Caudate nucleus (tissue), 63 donors: ENCODE measurements at places on chromosomes 1 and 21.

DNA sequence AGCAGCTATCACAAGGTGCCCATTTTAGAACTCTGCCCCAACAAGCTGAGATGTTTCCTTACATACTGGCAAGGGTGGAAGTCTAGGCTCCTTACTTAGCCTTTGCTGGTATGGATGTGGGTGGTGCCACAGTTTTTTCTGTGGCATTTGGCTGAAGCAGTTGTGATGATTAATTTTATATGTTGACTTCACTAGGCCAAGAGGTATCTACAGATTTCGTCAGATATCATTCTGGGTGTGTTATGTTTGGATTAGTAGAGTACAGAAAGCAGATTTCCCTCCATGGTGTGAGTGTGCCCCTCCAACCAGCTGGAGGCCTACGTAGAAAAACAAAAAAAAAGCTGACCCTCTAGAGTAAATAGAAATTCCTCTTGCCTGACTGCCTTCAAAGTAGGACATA is 317.0 kb downstream of the BARHL2 start:
- DNase-seq: no peak

GRCh38 chr1:153612755-153613331 is at the start of gene S100A16:
S100A16 (minus strand) TSS chr1:153613137; CDS start chr1:153608151, 4,986 bp downstream.
- DNase-seq: no peak

GRCh38 chr1:202405928-202406327 is 57.4 kb downstream of the PPP1R12B start:
- DNase-seq: no peak

- DNase-seq: no peak
These were observed 1.3 kb downstream of the LY9 start for GRCh38 chr1:160797271-160797709.

- DNase-seq: no peak
These were observed 149.2 kb downstream of the ST6GALNAC5 start for GRCh38 chr1:77016386-77016985.

DNA sequence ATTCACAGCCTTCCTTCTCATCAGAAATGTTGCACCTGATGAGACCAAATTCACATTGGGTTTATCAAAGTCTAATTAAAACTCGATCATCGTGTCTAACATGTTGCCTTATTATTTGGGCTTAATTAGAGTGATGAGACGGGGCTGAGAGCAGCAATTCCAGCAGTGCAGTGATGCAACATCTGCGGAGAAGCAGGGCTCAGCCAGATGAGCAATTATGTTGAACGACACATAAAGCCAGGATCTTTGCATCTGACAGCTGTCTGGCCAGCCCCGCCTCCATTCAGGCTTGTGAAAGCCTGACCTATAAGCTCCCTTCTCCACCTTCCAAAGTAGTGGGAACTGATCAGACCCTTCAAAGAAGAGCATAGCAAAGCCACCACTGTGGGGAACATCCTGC is 109.8 kb downstream of the C1orf94 start:
- DNase-seq: no peak

DNA sequence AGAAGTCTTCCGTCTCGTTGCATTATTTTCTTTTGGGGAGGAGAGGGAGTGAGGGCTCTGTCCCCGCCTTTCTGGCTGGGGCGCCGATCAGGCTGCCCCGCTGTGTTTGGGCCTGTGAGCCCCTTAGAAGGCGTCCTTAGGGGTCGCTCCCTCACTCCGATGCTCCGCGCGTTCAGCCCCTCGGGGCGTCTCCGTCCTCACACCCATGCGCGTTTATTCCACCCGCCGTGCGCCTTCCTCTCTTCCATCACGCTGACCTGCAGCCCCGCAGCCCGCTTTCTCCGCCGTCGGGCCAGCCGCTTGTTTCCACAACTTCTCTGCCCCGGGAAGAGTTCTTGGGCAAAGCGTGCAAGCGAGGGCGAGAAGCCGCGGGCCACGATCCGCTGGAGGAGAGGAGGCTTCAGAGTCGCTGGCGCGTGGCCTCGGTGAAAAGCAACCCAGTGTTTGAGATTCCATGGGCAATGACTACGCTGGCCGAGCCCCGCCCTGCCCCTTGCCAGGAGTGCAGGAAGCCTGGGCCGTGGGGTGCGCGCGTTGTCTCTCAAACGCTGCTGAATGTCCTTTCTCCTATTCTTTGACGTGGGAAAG is 27.7 kb downstream of the TRIM11 start:
- no peak for DNase-seq

GRCh38 chr1:156993426-156994147 is 52.0 kb downstream of the ARHGEF11 start:
- DNase-seq: no peak

DNA sequence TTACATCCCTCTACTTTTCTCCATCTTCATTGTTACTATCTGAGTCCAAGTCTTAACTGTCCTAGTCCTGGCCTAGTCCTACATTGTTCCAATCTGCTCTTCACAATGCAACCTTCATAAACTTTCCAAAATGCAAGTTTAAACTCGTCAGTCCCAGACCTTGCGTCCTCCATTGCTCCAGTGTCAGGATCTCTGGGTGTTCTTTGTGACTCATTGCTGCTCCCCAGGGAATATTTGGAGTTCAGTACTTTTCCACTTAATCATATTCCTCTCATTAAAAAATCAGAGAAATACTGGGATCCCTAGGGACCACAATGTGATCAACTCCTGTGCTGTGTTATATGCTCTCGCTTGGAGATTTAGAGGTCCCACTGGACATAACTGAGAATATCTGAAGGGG is 18.0 kb upstream of the KPRP start:
- DNase-seq: no peak

- DNase-seq: no peak
These were observed 582.4 kb downstream of the PLA2G4A start for GRCh38 chr1:187411118-187411517.

- no peak for DNase-seq
These were observed 29.9 kb downstream of the EPHA8 start for GRCh38 chr1:22592919-22593790.

DNA sequence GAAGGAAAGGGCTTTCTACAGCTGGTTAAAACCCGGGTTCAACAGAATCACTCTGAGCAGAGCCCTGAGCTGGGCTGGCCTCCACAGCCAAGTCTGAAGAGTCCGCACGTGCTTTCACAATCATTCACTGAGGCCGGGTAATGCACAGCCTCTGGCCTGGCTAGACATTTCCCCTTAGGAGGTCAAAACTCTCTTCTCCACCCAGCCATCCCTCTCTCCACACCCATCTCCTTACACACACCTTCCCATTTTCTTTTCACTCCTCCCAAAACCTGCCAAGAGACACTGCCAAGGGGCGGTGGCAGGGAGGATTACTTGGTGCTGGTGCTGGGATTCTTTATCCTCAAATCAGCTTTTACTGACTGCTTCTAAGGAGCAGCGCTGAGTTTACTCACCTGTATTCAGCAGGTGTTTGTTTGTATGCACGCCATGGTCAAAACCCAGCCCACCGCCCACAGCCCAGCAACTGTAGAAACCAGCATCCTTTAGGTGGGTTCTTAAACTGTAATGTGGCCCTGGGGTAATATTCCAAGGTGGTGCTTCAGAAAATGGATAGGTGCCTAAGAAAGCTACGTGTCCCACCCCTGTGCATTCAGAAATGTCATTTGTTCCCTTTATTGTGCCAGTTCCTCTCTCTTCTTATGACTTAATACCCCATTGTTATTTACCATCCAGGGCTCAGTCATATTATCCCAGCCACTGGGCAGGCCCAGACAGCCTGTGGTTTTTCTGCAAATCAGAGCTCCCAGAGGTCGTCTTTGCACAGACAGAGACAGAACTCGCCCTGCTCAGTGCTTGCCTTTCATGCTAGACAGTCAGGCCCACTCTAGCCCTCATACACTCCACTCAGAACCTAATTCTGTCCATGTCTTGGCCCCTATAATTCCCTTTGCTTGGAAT is 80.2 kb downstream of the ADSS2 start:
- no peak for DNase-seq

DNA sequence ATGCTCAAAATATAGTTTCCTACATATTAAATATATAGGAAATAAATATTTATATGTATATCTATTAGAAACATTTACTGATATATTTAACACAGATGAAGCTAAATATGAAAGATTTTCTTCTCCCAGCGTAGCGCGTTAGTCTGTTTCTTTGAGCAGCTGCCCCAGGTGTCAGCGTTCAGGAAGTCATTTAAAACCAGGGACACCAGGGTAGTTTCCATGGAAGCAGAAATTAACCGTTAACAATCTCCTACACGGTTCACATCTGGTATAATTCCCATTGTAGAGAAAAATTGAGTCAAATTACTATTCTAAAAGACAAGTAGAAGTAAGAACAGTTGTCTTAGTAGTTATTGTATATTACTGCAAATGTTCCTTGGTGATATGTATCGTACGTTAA is 1443.7 kb downstream of the MRPL39 start:
- no peak for DNase-seq

- no peak for DNase-seq
These were observed 18.6 kb downstream of the EXOC8 start for GRCh38 chr1:231319080-231319479.

DNA sequence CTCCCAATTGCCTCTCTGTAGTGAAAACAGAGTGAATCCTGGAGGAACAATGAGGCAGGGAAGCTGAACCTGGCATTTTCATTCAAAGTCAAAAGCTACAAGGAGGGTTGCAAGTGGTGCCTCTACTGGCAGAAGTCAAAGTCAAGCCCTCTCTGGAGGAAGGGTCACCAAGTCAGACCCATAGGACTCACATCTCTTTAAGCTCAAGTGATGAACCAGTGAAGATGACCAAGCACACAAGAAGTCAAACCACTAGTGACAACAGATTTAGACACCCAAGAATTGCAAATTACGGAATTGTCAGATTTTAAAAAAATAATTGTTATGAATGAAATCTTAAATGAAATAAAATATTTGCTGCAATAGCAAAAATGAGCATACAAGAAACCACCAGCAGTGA is 81.1 kb upstream of the ATP1B1 start:
- no peak for DNase-seq

DNA sequence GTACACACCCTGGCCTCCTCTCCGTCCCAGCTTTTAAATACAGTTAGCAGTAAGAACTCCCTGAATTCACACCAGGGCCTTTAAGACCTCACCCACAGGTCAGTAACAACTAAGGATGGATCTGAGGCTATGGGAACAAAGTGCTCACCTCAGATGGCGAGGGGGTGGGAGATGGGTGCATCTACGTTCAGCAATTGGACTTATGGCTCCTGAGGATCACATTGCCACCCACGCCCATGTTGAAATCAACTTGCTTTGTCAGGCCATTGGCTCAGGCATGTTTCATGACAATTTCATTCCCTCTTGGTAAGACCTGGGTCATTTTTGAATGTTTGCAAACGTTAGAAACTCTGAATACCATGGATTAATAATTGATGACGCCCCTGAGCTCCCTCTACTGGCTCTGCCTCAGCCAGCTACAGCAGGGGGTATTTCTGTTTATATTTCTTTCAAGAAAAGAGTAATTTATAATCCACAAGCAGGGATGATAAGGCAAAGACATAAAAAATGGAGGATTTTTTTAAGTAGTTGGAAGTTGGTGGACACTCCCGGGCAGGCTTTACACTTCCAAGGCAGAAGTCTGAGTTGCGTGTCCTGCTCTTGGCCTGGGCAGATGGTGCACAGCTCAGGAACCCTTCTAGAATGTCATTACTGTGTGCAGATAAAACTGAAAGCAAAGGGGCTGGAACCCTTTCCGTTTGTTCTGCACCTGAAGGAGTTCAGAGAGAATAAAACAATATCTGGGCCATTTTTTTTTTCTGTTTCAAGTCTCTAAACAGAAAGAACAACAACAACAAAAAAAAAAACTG is 13.7 kb upstream of the LBR start:
- no peak for DNase-seq

DNA sequence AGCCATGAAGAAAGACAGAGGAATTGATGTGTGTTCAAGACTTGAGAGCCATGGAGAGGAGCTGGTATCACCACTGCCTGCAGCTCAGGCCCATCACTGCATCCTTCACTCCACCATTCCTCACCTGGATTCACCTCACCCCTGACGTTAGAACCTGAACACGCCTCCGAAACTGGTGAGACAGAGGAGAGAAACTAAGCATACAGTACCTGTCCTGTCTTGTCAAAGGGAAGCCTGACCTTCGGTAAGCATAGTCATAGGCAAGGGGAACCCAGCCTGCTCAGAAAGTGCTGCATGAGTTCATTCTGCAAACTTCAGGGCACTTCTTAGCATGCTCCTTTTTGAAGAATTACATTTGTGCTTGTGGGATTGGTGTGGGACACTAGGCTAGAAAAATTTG is 425.8 kb downstream of the DSCAM start:
- DNase-seq: no peak

DNA sequence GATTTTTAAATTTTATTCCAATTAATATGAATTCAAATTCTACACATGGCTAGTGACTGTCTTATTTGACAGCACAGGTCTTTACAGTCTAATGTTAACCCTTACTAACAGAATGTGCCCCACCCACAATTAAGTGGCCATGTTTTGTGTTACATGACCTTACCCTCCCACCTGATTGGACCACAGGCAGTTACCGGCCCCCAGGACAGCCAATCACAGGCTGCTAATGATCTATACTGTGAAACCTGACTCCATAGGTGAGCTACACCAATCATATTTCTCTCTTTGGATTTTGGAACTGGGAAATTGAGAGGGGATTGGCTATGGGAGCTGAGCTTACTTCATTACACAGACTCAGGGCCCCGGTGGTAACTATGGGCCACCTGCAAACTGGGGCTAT is 27.5 kb downstream of the ZP4 start:
- DNase-seq: no peak

GRCh38 chr1:115642168-115643072 is 650 bp downstream of the VANGL1 start:
- DNase-seq: no peak

- no peak for DNase-seq
These were observed 5.3 kb upstream of the FCER1A start for GRCh38 chr1:159296706-159297375.

DNA sequence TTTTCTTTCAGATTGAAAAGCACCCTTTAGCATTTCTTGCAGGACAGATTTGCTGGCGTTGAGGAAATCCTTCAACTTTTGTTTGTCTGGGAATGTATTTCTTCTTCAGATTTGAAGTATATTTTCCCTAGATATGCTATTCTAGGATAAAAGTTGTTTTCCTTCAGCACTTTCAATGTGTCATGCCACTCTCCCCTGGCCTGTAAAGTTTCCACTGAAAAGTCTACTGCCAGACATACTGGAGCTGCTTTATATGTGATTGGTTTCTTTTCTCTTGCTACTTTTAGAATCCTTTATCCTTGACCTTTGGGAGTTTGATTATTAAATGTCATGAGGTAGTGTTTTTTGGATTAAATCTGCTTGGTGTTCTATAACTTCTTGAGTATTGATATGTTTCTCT is 44.2 kb upstream of the CD55 start:
- no peak for DNase-seq

DNA sequence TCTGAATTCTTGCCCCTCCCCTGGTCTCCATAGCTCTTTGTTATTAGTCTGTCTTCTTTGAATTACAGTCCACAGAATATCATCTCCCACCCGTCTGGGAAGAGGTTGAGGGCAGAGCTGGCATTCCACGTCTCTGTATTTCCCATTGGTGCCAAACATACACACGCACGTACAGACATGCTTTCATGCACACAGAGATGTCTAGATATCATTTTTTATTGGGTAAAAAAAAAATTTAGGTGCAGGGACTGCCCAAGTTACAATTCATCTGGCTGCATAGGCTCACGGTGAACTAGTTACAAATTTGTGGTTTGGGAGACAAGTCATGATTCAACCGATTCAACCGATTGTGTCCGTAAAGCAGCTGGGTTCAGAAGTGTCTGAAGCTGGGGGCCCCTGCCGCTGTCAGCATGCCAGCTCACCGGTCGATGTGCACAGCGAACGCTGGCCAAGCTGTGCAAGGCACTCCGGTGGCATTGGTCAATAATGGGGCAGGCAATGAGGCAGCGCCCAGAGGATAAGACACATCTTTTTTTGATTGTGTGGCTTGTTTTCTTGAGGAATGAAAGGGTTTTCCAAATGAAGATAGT is 73.7 kb downstream of the KCNN3 start:
- no peak for DNase-seq

GRCh38 chr1:37762516-37762915 is 2.4 kb downstream of the EPHA10 start:
- no peak for DNase-seq
